D341Med (cell line): ENCODE measurements at places on chromosomes 7 and 10.

GRCh38 chr7:118862740-118863139 lies 638.2 kb downstream of the ANKRD7 start:
- DNase-seq = no peak

DNA sequence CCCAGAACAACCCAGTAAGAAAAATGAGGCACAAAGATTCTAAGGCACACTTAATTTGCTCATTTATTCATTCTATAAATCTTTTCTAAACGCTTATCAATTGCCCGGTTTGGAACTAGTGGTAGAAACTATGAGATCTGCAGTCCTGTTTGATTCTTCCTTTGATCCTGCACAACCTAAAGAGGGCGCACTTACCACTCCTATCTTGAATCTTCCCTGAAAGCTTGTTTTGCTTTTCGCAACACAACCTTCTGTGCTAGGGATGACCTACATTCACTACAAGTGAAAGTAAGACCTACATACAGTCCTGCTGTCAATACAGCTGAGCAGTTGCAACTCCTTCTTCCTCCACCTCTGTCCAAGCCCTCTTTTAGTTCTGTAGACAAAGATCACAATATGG lies 12.6 kb upstream of the ARL4A start:
- peak; percentile 37 for DNase-seq

GRCh38 chr7:13920053-13920697 lies 69.3 kb downstream of the ETV1 start:
- no peak for DNase-seq

DNA sequence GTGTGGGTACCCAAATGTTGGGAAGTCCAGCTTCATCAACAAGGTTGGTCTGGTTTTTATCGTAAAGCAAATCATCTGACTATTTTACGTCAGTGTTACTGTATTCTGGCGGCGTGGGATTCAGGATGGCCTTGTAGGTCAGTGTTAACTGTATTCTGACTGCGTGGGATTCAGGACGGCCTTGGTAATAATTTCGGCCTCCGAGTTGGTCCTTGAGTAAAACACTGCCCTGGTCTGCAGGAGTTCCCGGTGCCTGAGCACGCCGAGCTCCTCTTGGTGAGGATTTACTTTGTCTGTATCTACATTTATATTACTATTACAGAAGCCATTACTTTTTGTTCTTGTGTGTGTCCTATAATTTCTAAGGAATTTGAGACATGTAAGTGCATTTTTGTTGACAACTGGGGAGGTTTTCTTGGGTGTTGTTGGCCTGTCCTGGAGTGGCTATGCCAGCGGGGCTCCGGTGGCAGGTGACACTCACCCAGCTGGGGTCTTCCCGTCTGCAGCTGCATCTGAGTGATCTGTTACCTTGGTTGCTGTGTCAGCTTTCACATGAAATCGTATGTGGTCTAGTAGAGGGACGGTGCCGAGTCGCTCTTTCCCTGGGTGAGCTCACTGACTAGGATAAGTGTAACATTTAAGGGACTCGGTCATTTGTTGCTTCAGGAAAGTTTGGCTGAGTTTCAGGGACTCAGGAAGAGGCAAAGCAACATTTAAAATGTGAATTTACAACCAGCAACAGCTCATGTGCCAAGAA lies 9.2 kb downstream of the GTPBP4 start:
- no peak for DNase-seq

- DNase-seq = no peak
Observed at GRCh38 chr10:68077026-68077425, 1.9 kb upstream of the HERC4 start.

DNA sequence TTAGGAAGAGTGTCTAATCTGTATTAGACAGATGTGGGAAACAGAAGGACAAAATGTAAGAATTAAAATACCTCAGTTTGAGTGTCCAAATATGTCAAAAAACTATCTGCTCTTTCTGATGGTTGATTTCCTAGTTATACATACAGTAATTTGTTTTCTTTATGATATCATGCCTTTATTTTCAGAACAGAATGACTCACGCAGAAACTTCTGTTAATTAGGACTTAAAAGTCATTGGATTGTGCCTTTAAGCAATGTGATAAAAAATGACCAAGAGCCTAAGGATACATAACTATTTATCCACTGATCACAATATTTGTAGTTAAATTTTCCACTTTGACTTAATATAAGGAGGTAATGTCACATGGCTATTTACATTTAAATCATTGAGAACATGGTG lies 206.7 kb upstream of the PTPRZ1 start:
- no peak for DNase-seq

- peak; percentile 98 for DNase-seq
Observed at GRCh38 chr7:149090397-149091195, at the start of gene ZNF786. Gene ZNF786 (minus strand): TSS chr7:149090718. CDS start chr7:149090640, 78 bp downstream.

- no peak for DNase-seq
Observed at GRCh38 chr7:115441033-115441432, 519.1 kb downstream of the MDFIC start.

DNA sequence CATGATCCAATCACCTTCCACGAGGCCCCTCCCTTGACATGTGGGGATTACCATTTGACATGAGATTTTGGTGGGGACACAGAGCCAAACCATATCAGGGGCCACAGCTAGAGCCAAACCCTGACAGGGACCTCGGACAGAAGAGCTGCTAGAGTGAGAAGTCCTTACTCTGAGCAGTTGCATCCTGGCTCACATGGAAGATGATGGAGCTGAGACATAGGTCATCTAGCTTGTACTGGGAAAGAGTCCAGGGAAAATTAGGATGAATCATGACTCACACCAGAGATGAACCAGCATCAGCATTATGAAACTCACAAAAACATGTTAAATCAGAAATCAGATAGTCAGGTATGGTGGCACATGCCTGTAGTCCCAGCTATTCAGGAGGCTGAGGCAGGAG lies 12.8 kb upstream of the FMC1 start:
- no peak for DNase-seq

DNA sequence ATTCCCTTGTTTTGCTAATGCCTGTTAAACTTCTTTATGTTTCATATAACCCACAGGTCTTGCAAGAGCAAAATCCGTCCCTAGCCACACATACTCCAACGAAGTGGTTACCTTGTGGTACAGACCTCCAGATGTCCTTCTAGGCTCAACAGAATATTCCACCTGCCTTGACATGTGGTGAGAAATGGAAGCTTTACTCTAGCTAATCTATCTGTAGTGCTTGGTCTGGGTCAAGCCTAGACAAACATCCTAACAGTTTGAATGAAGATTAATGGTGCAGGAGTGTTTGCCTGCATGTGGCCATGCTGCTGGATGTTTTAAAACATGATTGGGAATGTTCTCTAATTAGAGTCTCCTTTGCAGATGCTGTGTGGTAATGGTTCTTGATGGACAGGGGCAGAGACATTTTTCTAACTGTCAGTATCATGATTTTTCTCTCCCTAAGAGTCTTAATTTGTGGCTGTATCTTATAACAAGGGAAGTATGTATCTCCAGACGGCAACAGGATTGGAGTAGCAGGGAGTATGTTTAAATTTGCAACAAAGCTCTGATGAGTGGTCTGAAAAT lies 308.5 kb upstream of the FZD1 start:
- DNase-seq = no peak

GRCh38 chr7:116517626-116518025 lies 7.2 kb upstream of the CAV1 start:
- no peak for DNase-seq

DNA sequence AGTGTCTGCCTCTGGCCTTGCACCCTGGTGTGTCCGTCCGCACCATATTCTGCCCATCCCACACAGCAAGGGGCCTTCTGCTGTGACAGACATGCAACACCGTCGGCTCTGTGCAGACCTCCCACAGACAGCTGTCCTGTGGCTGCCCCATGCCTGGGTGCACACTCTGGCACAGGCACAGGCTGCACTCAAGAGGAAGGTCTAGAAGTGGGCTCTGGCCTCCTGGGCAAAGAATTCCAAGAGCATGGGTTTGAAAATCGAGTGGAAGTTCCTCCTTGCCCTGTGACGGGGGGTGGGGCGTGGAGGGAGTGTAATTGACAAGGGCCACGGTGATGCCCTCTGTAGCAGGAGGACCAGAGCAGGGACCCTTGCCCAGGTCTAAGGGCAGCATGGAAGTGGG lies 4.3 kb upstream of the LOXL4 start:
- DNase-seq = no peak

GRCh38 chr7:3552499-3552898 lies 251.4 kb downstream of the SDK1 start:
- no peak for DNase-seq

DNA sequence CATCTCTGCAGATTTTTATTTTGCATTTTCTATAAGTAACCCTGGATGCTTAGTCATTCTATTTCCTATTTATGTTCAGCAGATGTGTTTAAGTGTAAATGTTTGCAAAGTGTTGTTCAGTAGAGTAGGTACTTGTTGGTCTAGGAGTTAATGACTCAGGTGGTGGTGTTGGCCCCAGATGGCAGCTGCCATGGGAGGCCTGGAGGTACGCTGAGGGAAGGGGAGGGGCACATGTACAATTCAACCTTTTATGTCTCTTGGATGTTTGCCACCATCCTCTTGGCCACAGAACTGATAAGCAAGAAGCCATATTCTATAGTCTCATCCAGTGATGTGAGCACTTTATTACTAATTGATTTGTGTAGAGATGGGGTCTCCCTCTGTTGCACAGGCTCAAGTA lies 68.1 kb upstream of the SLC39A12 start:
- DNase-seq = no peak

DNA sequence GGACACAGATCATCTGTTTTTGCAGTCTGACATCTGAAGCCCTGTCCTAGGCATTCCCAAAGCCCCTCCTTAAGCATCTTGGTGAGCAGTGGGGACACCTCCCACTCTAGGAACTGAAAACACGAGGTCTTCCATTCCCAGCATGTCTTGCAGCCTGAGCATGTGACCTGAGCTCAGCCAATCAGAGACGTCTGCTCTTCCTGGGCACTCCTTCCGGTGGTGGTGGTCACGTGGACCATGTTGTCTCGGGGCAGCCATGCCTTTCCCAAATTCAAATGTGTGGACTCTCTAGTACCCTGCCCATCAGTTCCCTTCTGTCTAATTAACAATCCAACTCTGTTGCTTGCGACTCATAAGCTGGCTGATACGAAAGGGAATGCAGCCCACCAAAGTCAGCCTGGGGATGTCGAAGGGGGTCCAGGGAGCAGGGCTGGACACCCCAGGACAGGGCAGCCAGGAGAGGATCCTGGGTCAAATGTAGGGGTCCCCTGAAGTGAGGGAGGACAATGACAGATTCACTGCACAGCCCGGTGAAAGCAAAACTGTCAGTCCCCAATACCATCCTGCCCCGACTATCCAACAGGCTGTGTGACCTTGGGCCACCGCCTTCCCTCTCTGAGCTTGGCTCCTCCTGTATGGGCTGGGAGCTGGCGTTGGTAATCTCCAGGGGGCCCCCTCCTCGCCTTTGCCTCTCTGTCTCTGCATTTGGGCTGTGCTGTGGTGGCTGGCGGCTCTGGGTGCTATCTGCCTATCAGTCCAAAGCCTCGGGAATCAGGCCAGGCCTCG lies 57.4 kb upstream of the BAIAP2L1 start:
- DNase-seq = no peak

GRCh38 chr7:155815332-155816191 lies 3.3 kb upstream of the SHH start:
- DNase-seq = peak; percentile 89

- DNase-seq = no peak
Observed at GRCh38 chr7:148492157-148492860, 98.3 kb upstream of the C7orf33 start.

DNA sequence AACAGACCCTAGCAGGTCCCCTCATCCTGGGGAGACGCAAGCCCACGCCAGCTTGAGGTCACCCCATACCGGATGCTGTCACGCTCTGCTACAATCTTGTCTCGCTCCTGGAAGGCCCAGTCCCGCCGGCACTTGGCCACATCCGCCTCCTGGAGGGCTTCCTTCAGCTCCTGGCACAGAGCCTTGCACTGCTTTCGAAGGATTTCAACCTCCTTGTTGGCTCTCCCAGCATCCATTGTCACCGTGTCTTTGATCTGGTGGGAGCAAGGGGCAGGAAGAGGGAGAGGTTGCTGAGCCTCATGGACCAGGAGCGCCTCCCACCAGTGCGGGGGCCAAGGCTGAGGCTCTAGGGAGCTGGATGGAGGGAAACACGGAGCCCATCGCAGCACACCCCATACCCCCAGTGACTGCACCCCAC lies 90.9 kb downstream of the DLG5 start:
- DNase-seq = no peak

DNA sequence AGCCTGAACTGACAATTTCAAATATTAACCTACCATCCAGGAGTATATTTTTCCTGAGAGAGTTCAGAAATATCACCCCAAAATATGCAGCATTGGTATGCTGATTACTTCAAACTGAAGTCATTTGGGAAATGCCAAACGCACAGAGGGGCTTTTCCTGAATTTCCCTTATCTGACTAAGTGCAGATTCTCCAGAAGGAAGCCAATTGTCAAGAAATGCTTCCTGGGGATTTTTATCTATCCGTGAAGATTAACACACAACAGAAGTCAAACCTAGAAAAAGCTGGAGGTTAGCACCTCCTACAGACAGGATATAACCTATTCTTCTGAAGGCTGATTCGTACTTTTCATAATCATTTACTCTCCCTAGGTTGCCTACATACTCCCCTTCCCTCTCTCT lies 91.0 kb downstream of the AKR1D1 start:
- no peak for DNase-seq

GRCh38 chr7:50372923-50373322 lies 68.4 kb downstream of the IKZF1 start:
- no peak for DNase-seq

DNA sequence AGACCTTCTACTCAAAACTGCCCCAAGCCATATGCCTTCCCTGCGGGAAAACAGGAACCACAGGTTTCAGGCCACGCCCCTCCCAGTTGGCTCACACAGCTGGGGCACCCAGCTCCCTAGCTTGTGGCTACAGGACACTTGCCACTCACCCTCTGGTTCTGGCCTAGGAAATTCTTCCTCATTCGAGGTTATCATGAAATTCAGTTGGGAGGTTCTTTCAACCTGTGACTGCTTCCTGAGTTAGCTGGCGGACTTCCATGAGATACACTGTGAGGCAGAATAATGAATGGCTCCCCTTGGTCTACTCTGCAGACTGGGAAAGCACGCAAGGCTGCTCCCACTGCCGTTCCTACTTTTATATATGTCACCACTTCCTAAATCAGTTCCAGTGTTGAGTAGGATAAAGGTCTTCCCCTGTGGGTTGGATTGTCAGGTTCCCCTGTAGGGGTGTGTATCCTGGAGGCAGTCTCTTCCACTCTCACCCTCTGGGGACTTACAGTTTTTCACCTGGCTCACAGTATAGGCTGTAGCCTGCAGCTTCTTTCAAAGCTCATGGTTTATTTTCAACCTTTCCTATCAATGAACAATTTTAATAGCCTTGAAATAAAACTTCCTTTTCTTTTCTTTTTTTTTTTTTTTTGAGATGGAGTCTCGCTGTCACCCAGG lies 37.0 kb downstream of the GPR22 start:
- DNase-seq = peak; percentile 32

DNA sequence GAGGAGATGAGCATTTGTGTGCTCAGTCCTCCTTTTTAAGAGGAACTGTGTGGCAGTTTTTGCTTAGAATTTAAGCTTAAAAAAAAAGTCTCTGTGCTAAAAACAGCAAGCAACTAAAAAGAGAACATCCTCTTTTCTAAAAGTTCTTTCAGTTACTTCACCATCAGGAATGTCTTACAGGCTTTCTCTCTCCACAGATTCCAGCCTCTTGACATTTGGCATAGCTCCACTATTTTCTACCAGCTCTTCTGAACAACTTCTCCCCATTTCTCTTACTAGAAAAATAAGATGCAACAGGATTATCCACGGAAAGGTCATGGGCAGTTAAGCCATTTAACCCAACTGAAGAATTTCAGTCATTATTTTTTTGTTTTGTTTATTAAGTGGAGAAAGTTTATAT lies 13.2 kb downstream of the PCLO start:
- DNase-seq = no peak

GRCh38 chr10:36725581-36726520 lies 399.5 kb upstream of the ANKRD30A start:
- DNase-seq = peak; percentile 51

GRCh38 chr10:90917238-90917967 lies 3.5 kb downstream of the ANKRD1 start:
- no peak for DNase-seq
